ENCODE measurements at places on chromosomes 7 and 10. TPM values are rescaled to one million over a fixed set of nuclear protein-coding genes. Genes with fewer than 3 reads are reported as not detected.

DNA sequence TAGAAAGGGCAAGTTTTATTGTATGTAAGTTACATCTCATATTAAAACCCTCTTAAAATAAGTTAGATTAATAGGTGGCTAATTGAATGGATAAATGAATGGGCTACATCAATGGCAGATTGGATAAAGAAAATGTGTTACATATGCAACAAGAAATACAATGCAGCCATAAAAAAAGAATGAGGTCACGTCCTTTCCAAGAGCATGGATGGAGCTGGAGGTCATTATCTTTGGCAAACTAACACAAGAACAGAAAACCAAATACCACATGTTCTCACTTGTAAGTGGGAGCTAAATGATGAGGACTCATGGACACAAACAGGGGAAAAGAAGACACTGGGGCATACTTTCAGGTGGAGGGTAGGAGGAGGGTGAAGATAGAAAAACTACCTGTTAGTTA, 182.2 kb upstream of the GNAI1 start:
- DNase-seq: no peak

DNA sequence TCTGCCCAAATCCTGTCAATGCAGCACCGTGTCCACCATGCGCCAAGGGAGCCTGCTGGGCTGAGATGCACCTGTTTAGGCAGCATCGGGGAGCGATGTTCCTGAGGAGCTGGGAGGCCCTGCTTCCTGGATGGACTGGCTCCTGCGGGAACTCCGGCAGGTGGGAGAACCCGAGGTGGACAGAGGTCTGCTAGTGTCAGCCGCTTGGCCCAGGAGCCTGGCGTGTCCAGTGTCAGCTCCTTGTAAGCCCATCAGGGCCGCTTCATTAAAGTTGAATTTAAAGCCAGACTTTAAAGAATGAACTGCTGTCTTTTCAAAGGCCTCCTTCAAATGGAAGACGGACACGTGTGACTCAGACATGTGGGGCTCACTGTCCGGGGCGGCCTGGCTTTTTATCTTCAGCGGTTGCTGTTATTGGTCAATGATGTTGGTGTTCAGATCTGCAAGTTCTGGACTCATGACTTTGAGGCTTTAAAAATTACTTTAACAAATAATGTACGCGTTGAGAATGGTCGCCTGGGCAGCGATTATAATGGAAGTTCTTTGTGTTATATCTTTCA, 422.5 kb downstream of the DNAJB6 start:
- DNase-seq: no peak

- no peak for DNase-seq
These were observed 22.2 kb upstream of the MCM10 start for GRCh38 chr10:13139150-13139549.

- DNase-seq: no peak
These were observed 199.7 kb downstream of the MLLT10 start for GRCh38 chr10:21733710-21734109.

TAS2R4 gene
- 1.9 TPM for total RNA-seq

DNA sequence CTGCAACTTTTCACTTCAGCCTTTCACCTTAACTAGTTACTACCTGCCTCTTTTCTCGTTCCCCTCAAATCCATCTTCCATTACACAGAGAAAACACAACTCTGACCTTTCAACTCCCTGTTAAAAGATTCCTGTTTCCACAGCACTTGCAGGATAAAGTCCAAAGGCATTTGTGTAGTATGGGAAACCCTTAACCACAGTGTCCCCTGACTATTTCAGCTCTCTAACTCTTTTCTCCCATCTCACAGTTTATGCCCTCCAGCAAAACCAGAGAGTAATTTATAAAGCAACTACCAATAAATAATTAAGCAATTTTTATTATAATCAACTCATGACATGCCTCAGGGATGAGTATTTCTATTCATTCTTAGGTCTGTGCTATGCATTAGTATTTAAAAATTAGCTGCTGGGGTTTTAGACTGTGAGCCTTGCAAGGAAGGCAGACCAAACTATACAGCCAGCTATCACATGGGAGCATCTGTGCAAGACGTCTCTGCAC, 51.0 kb downstream of the COL1A2 start:
- no peak for DNase-seq

- DNase-seq: no peak
These were observed 103.2 kb downstream of the MAD1L1 start for GRCh38 chr7:2129323-2130095.

GRCh38 chr10:7804741-7805140, 13.6 kb upstream of the TAF3 start:
- DNase-seq: no peak

Data from activated B cell treated with CpG ODN at 0.5 μM for 24 hours (primary cell).